8988T (cell line): ENCODE measurements at places on chromosomes 4 and X.

- DNase-seq: no peak
These were observed 74.9 kb downstream of the ADGRA3 start for GRCh38 chr4:22440999-22441398.

- no peak for DNase-seq
These were observed 232.2 kb upstream of the MAOA start for GRCh38 chrX:43423876-43424275.

DNA sequence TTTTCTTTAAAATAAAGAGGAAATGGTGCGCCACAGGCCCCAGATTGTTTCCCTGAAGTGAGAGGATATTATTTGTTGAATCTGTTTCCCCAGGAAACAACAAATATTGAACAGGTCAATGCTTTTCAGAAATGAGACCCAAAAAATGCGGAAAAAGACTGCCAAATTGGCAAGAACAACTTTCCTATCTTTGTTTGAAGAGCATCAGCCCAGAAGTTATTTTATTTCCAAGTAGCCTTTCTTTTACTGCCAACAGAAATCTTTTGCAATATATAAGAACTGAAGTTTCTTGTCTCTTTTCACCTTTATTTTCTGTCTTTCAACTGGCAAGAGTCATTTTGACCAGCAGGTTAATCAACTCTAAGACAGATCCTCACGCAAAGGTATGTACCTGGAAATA, at the start of gene SMR3A:
SMR3A (plus strand) TSS at position 301 of the 400 bp plus-strand sequence. CDS start 1,356 bp downstream, outside the sequence.
- no peak for DNase-seq

DNA sequence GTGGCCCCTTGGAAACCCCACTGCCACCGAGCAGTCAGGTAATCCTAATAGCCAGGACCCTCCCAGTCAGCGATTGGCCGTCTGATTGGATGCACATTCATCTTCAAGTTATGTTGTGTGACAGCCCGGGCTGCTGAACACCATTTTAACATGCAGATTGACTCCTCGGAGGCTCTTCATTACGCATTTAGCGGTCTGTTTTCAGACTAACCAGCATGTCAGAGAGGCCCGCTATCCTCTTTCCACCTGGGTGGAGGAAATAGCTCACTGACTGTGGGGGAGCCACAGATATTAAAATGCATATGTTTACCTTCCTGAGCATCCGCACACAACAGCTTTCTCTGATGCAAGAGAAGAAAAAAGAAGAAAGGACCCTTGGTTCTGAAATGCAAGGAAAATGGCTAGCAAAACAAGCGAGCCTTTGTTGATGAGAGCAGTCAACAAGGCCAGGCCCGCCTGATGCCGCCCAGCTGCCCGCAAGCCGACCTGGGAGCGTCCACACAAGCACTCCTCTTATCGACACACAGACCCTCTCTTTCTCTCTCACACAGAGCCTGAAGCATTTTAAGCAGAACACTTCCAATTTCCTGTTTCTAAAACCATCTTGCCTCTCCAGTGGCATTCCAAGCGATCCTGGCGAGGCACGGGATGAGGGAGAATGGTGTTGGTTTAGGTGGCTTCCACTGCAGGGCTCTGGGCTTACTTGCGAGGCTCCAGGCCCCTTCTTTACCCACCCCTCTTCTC, 118.3 kb downstream of the MGST2 start:
- no peak for DNase-seq

GRCh38 chr4:136750897-136751296, 781.4 kb downstream of the PCDH18 start:
- no peak for DNase-seq

DNA sequence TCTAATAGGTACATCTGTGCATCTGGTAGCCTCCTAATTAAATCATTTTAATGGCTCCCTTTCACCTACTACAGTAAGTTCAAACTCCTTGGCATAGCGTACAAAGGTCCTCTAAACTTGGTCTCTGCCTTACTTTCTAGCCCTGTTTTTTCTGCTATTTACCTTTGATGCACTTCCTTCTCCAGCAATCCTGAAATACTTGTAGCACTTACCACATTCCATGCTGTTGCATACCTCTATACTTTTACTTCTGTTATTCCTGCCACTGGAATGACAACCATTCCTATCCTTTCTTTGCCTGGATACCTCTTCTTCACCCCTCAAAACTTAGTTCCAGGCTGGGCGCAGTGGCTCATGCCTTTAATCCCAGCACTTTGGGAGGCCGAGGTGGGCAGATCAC, 56.6 kb upstream of the LHFPL1 start:
- DNase-seq: no peak

DNA sequence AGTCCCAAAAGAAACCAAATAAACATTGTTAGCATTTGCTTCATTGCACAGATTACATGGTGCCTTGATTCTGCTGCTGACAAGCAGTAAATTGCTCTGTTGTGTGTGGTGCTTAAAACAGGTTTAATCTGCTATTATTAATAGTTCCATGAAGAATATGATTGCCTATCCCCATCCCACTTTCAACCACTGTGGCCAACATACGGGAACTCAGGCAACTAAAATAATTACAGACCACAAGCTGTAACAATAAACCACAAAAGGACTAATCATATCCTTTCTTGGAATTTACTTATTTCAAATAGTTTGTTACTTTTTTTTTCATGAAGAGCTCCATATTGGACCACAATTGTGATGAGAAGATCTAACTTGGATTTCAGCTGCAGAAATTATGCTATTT, 131.5 kb downstream of the PACRGL start:
- no peak for DNase-seq

- DNase-seq: no peak
These were observed 10.8 kb downstream of the JAKMIP1 start for GRCh38 chr4:6189511-6189910.

- no peak for DNase-seq
These were observed 206.6 kb downstream of the SPRY1 start for GRCh38 chr4:123603165-123603564.

- DNase-seq: no peak
These were observed 66.8 kb downstream of the USP46 start for GRCh38 chr4:52592287-52592686.

- no peak for DNase-seq
These were observed 205.3 kb downstream of the ARAP2 start for GRCh38 chr4:36039026-36039425.

- no peak for DNase-seq
These were observed 338.4 kb upstream of the POU3F4 start for GRCh38 chrX:83169683-83170082.

- no peak for DNase-seq
These were observed 58.2 kb upstream of the ZNF157 start for GRCh38 chrX:47311932-47312774.

- no peak for DNase-seq
These were observed 579.1 kb downstream of the SPOCK3 start for GRCh38 chr4:166655231-166655630.

DNA sequence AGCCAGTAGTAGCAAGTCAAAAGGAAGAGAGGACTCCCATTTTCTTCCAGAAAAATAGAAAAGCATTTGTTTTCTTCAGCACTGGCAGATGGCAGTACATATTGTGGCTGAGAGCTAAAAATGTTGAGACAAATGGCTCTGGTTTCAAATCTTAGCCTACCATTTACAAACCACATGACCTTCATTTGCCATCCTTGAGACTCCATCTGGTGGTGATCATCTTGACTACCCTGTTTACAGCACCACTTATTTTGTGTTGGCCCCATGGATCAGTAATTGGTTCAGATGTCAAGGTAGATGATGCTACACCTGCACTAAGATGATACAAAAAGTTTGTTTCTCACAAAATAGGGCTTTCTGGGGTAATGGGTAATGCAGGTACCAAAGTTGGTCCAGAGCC, 951.8 kb upstream of the IGFBP7 start:
- no peak for DNase-seq

GRCh38 chr4:36081185-36081584, 163.1 kb downstream of the ARAP2 start:
- DNase-seq: no peak

GRCh38 chr4:2141022-2141761, 82.1 kb downstream of the NAT8L start:
- no peak for DNase-seq

- no peak for DNase-seq
These were observed 62.5 kb downstream of the NSD2 start for GRCh38 chr4:1933700-1934099.

GRCh38 chr4:130210864-130211263, 1114.9 kb downstream of the C4orf33 start:
- DNase-seq: no peak

- no peak for DNase-seq
These were observed 113.9 kb downstream of the CPZ start for GRCh38 chr4:8706216-8707044.

GRCh38 chrX:110180928-110181310, 137.0 kb downstream of the AMMECR1 start:
- DNase-seq: no peak

GRCh38 chrX:9269134-9269533, 195.7 kb upstream of the TBL1X start:
- DNase-seq: no peak

DNA sequence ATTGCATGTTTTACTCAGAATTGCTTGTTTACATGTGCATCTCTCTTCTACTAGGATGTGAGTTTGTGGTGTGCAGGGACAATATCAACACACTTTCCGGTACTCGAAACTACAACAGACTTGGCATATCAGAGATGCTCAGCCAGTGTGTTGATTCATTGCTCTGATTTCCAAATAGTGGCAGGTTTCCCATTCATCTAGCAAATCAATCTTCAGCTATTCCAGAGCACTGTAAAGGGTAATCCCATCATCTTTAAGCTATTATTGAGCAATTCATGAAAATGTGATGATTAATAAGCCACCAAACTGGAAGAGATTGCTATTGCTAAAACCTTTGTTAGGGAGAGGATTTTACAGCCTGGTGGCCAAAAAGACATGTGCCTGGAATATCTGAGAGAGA, 574.2 kb upstream of the CPEB2 start:
- DNase-seq: no peak

GRCh38 chrX:631802-632365, 1.3 kb downstream of the SHOX start:
- DNase-seq: no peak
